Stimulated activated CD8-positive, alpha-beta memory T cell treated with anti-CD3 and anti-CD28 coated beads, Interleukin-2, amount 100 ng/mL, for 48 hours (primary cell): ENCODE measurements at places on chromosomes 16 and 17.

DNA sequence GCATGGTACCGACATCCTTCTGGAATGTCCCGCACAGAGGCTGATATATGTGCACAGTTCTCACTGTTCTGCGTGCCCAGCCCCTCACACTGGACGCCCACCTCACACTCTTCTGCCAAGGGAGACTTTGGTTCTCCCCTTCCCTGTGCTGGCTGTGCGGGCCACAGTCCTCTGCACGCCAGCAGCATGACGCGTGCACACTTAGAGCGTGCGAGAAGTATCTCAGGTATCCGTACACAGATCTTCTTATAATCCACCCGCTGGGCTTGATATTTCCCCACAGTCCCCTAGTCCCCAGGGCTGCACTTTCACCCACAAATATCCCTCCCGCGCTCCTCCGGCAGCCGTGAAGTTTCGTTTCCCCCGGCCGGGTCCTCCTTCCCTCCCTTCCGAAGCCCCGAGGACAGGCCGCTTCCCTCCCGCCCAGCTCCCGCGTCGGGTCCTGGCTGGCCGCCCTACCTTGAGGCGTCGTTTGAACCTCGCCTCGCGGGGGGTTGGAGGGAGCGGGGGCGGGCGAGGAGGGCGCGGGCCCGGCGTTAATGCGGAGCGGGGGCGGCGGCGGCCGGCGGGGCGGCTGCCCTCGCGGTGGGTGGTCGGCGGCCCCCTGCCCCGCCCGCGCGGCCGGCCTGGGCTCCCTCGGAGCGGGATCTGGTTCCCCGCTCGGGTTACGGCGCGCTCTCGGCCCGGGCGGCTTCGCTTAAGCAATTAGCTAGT lies 5.0 kb upstream of the FOXF1 start:
- no peak for DNase-seq

- no peak for DNase-seq
Observed at GRCh38 chr16:72749091-72749490, 298.8 kb downstream of the ZFHX3 start.

- peak; percentile 14 for DNase-seq
Observed at GRCh38 chr17:15341385-15341849, at the start of gene TEKT3. TSS of gene TEKT3 (minus strand) at chr17:15341597. CDS start at chr17:15331585, 10,012 bp downstream.

DNA sequence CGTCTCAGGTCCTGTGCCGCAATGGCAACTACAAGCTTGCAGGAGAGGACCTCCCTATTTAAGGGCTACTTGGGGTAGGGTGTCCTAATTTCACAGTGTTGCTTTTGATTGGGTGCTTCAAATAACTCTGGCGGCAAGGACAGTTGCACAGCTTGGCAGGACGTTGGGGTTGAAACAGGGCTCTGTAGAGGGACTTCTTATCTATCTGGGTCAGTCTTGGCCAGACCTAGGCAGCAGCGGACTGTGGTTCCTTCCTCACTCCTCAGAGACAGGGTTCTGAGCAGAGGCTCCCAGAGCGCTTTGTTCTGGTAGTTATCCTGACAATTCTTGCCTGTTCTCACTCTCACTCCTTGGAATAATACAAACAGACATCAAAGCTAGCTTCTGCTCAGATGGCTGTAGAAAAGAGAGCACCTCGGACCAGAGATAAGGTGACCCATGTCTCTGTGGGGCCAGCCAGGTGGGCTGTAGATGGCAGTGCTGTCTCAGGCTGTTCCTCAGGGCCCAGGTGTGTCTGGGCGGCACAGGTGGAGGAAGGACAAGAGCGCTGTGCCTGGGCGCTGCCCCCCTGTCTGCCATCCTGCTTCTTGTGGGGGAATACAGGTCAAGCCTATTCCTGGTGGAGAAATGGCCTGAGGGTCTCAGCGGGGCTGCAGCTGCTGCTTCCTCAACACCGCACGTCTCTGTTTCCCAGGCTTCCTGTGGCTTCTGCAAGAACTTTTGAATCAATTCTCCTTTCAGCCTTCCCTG lies 61.0 kb downstream of the PLD6 start:
- no peak for DNase-seq

GRCh38 chr16:31875112-31875803 lies 1.7 kb downstream of the ZNF267 start:
- DNase-seq = no peak

DNA sequence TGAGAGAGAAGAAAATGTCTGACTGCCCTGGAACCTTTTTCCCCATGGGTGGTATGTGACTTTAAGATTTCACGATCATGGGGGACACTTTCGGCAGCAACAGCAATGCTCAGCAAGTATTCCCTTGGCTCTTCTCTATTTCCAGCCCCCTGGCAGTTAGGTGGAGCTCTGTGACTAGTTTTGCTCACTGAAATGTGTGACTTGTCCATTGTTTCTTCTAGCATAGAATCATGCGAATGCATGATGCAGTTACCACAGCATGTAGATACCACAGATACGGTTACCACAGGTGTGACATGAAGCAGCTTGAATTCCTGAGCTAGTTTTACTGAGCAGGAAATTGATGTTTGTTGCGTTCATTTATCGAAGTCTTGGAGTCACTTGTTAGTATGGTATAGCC lies 1034.5 kb upstream of the EEF2KMT start:
- DNase-seq = no peak

DNA sequence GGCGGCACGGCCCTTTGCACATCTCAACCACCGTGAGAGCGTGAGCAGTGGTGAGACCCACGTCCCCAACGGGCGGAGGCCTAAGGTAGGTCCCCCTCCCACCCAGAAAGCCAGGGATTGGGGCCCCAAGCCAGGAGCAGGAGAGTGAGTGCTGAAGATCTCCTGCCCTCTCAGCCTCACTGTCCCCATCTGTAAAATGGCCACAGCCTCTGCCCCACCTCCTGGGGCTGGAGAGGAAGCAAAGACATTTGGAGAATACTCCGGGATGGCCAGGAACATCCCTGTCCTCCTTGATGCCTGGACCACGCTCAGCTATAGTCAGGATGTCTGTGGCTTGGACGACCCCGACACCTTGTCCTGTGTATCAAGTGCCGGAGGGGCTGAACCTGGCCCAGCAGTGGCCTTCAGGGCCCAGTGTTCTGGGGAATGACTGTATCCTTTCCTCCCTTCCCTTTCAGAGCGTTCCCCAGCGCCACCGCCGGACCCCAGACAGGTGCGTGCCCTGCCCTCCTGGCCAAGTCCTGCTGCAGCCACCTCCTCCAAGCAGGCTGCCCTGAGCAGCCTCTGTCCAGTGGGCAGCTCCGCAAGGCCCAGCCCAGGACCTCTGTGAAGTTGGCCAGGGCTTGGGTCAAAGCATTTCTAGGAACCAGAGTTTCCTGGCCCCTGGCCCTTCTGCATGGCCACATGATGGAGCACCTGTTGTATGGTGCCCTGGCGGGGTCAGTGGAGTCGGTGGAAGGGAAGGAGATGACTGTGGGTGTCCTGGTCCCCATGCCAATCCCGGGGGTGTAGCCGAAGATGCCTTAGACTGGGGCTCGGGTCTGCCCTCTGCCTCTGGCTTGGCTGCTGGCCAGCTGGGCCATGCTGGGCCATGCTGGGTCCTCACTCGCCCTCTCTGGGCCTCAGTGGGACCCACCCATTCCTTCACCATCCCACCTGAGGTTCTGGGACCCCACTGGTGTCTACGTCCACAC lies 38.4 kb downstream of the ADCY7 start:
- DNase-seq = no peak

- no peak for DNase-seq
Observed at GRCh38 chr16:87834005-87834667, 35.2 kb downstream of the SLC7A5 start.
